Epithelial cell of esophagus (primary cell): ENCODE measurements at places on chromosomes 7 and 10.

DNA sequence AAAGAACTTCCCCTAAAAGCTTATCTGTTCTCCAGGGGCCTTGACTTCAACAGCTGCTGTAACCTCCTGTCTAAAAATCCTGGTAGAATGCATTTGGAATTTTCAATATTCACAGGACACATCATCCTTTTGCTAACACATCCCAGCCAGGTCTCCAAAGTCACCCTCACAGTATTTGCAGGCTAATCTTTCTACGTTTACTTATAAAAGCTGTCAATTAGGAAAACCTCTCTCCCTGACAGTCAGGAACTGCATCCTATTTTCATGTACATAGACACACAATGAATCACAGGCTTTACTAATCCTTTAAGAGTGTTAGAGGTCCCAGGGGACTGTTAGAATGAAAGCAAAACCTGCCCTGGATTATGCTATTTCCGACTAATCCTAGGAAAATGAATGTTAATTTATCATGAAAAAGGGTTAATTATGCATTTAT is 102.2 kb downstream of the GFRA1 start:
- no peak for DNase-seq

DNA sequence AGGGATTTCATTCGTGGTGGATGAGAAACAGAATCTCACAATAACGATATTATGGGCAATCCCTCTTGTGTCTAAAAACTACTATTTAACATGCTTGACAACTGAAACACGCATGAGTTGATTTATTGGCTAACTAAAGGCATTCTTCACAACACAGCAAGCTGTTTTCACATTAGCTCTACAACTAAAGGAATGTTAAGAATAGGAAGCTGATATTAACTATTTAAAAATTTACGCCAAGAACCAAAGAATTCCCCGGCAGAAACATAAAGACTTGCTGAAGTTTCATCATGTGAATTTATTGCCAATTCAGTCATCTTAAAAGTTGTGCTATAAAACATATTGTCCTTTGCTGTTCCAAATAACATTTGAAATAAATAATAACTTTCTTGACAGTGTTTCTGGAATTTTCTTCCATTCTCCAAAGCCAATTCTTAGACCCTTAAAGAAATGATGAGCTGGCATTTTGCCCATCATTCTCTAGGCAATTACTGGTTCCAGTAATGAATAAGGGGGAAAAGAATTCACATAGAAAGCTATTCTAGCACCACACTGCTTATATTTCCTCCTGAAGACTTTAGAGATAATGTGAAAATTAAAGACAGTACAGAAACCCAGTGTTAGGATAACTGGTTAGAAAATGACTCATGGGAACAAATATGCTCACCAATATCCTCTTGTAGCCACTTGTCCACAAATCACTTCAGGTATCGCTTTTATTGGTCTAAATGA is 233.1 kb downstream of the PARD3 start:
- DNase-seq: peak; percentile 78

- DNase-seq: no peak
Measured at GRCh38 chr7:28088032-28088431, 92.6 kb downstream of the JAZF1 start.

DNA sequence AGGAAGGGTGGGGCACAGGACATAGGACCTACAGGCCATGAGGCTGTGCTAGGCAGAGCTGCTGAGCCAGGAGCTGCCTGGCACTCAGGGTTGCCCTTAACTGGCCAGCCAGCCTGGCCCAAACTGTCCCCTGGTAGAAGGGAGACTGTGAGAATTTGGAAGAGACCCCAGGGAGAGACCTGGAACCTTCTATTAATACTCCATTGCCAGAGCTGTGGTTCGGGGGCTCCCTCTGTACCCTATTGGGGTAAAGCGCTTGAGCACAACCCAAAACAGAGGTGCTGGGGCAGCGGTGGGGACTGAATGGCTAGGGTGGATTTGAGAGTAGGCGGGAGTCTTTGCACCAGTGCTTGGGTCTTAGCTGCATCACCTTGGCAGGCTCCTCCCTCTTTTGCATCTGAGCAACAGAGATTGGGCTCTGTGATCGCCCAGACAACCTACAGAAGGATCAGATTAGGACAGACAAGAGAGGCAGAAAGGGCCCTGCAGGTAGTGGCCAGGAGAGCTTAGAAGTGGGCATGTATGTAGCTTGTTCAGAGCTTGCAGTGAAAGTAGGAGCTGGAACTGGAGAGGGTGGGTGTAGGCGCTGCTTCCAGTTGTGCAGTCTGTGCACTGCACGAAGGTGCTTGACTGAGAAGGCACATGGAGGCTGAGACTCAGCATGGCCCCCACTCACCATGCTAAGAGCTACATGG is 53.3 kb downstream of the ADCYAP1R1 start:
- DNase-seq: no peak

GRCh38 chr10:45373003-45373575 is 927 bp upstream of the ALOX5 start:
- DNase-seq: no peak

DNA sequence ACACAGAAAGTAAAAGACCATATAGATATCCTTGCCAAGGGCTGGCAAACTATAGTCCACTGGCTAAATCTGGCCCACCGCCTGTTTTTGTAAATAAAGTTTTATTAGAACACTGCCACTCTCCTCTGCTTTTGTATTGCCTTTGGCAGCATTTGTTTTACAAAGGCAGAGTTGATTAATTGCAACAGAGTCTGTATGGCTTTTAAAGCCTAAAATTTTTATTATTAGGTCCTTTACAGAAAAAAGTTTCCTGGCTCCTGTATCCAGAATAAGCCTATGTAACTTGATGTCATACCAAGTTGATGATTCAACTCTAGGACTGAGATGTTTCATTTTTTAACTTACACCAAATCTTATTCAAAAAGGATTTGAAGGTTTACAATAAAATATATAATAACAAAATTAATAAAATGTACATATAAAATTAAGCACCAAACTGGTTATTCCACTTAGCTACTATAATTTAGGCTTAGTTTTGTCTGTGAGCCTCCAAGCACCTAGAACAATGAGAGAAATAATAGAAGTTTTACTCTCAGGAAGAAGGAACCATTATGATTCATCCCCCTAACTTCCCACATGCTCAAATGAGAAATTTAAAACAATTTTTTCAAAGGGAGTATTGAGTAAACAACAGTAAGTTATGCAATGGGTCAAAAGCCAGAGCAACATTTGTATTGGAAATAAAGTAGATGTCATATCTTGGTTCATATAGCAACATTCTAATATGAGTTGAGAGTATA is 31.9 kb downstream of the CPED1 start:
- peak; percentile 69 for DNase-seq

DNA sequence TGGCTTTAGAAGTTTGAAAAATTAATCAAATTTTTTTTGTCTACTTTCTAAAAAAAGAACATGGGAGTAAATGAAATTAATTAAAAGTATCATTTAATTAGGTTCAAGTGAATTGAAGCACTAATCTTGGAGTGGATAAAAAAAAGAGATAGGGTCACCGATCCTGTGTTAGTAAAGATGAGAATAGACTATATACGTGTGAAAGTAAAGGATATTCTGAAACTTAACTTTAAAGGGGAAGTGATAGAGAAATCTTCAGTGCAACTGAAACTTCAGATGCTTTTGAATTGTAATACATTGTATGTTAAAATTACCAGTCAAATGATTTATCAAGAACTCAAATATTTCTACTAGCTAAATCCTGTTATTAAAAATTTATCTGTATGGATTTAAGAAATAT is 4.8 kb downstream of the NHLRC2 start:
- DNase-seq: no peak

DNA sequence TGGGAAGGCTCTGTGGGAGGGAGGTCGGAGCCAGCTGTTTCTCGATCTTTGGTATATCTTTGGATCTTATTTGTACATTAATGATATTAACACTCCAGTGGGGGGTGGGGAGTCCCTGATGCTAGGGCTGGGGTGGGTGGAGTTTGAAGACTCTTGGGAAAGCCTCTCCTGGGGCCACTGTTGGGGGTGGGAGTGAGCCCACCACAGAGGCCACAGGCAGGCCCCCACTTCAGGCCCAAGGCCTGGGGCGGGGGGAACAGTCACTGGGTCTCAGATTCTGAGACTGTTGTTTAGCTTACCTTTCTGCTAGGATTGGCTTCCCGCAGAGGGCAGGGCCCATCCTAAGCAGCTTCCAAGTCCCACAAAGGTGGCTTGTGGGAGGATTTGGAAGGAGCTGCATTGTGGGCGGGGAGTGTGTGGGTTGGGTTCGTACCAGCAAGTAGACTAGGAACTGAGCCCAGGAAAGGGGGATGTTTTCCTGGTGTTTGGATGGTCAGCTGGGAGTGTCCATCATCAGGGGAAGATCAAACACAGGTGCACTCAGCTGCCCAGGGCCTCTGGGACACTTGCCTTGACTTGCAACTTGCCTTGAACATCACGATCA is 11.9 kb downstream of the YKT6 start:
- DNase-seq: no peak

GRCh38 chr10:14312014-14312413 is 18.7 kb downstream of the FRMD4A start:
- no peak for DNase-seq

DNA sequence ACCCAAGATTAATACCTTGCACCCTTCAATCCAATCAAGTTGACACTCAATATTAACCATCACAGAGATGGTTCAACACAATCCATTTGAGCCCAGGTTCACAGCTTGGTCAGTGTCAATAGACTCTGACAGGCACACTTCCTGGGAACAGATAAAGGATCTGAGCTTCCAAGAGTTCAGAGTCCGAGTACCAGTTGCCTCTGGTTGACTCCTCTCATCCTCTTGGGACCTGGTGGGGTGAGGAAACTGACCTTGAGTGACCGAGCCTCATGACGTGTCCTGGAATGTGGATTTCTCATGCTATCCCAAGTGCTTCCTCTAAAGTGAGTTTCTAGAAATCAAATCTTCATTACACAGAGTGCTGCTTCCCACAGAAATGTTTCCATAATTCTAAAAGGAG is 162.0 kb downstream of the CYP26A1 start:
- DNase-seq: no peak

- no peak for DNase-seq
Measured at GRCh38 chr7:68977385-68978055, 620.8 kb upstream of the AUTS2 start.

- DNase-seq: no peak
Measured at GRCh38 chr10:102001435-102002068, 54.4 kb downstream of the ARMH3 start.

DNA sequence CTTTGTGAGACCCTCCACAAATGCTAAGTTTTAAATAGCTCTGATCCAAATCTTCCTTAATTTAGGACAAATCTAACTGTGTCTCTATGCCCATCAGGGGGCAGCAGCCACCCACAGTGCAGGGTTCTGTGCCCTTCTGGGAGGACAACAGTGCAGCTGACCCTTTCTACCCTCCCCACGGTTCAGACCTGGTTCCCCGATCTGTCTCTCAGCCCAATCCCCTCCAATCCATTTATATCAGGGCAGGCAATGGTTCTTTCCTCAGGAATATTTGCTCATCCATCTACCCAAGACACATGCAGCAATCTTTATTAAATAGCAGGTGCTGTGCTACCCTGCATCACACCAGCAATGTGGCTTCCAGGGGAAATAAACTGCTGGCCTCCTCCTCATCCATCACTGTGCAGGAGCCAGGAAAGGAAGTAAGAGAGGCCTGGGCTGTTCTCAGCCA is 4.0 kb upstream of the RBM28 start:
- peak; percentile 63 for DNase-seq

- DNase-seq: no peak
Measured at GRCh38 chr10:73581918-73582317, 9.2 kb downstream of the USP54 start.

GRCh38 chr10:34058845-34059614 is 724.6 kb upstream of the NRP1 start:
- no peak for DNase-seq

- DNase-seq: peak; percentile 82
Measured at GRCh38 chr7:101017064-101017777, 2.7 kb upstream of the MUC17 start.

DNA sequence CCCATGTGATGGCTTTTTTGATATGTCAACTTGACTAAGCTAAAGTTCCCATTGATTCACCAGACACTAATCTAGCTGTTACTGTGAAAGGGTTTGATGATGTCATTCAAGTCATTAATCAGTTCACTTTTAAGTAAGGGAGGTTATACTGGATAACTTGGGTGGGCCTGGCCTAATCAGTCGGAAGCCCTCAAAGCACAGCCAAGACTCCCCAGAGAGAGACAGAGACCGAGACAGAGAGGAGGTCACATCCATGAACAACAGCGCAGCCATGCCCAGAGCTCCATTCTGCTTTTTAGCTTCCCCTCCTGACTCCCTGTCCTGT is 103.4 kb downstream of the TRIL start:
- DNase-seq: no peak

DNA sequence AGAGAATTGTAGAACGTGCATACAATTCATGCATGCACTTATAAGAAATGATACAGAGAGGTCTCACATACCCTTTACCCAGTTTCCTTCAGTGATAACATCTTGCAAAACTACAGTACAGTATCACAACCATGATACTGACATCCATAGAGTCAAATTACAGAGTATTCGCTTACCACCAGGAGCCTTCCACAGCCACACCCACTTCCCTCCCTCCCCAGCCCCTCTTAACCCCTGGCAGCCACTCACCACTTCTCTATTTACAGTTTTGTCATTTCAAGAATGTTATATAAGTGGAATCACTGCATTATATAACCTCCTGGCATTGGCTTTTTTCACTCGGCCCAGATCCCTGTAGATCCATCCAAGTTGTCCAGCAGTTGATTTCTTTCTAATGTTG is 143.8 kb downstream of the ZNF248 start:
- DNase-seq: no peak

DNA sequence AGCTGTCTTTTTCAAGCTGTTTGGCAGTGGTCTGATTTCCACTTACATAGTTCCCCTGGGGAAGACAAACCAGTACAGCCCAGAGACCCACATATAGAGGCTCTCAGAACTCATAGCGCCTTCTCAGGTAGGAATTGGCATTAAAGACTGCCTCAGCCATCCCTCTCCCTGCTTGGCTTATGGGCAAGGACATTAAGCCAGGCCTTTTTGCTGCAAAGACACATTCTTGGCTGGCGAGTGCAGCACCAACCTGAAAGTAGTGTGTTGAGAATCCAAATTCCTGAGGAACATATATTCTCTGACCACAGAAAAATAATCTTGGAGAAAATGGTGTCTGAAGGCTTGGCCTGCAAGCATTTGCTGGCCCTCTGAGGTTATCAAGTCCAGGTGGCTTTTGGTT is 39.2 kb upstream of the HPS1 start:
- DNase-seq: no peak

DNA sequence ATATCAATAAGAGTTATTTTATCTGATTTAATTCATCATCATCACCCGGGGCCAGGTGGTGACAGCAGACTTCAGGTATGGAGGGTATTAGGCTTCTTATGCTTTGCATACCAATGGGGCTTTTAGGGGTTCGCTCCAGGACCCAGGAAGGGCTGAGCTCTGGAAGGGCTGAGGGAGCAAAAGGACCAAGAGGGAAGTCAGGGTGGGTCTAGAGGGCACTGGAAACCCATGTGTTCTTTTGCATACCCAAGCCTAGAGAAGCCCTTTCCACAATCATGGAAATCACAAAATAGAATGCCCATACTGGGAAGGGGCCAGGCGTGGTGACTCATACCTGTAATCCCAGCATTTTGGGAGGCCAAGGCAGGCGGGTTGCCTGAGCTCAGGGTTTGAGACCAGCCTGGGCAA is 30.9 kb upstream of the VCL start:
- DNase-seq: no peak
